ENCODE measurements at places on chromosomes 1 and 21. TPM values are rescaled to one million over a fixed set of nuclear protein-coding genes. Genes with fewer than 3 reads are reported as not detected.

OR2T29 gene
- polyA plus RNA-seq, result not detected

RNU1-4 gene
- polyA plus RNA-seq, result not detected

TPR gene
- 17.8 TPM for polyA plus RNA-seq

OR10J1 gene
- not detected for polyA plus RNA-seq

CD1B gene
- not detected for polyA plus RNA-seq

WNT2B gene
- 3.5 TPM for polyA plus RNA-seq

RNU1-3 gene
- polyA plus RNA-seq, result not detected

LRRN2 gene
- 20.8 TPM for polyA plus RNA-seq

CNIH4 gene
- polyA plus RNA-seq, result 45.6 TPM

S100A9 gene
- 69.9 TPM for polyA plus RNA-seq

GCLM gene
- polyA plus RNA-seq, result 3.8 TPM

FAM72A gene
- polyA plus RNA-seq, result 1.1 TPM

GALNT2 gene
- 27.4 TPM for polyA plus RNA-seq

OR2W3 gene
- polyA plus RNA-seq, result not detected

RIT1 gene
- 9.4 TPM for polyA plus RNA-seq

KCNE2 gene
- 0.18 TPM for polyA plus RNA-seq
